Smooth muscle cell of trachea (primary cell): ENCODE measurements at places on chromosomes 12 and 14. TPM values are rescaled to one million over a fixed set of nuclear protein-coding genes. Genes with fewer than 3 reads are reported as not detected.

The NPFF gene
- not detected in 2 replicates for total RNA-seq

The TAS2R20 gene
- 2.8 and 5.1 TPM in 2 replicates for total RNA-seq

The CEBPE gene
- total RNA-seq = not detected in 2 replicates

The DAD1 gene
- total RNA-seq = 272 and 342 TPM in 2 replicates

The CD63 gene
- total RNA-seq = 2,880 and 3,412 TPM in 2 replicates

The NEUROD4 gene
- not detected in 2 replicates for total RNA-seq

The NGB gene
- not detected in 2 replicates for total RNA-seq

The IL22 gene
- not detected in 2 replicates for total RNA-seq

The EFS gene
- 1.7 and 4.8 TPM in 2 replicates for total RNA-seq
